ENCODE measurements at places on chromosomes 6 and 20.
A peak's percentile ranks its signal among the peaks of the same experiment; 100 is the strongest.

- DNase-seq, result no peak
These were observed 135.6 kb upstream of the PTPRK start for GRCh38 chr6:128655978-128656498.

- DNase-seq, result no peak
These were observed 677.4 kb upstream of the CHD6 start for GRCh38 chr20:42295592-42295991.

GRCh38 chr6:22025468-22026163 is 271.2 kb downstream of the PRL start:
- DNase-seq, result peak; percentile 85

GRCh38 chr6:167214206-167214605 is 56.4 kb upstream of the GPR31 start:
- DNase-seq, result no peak

DNA sequence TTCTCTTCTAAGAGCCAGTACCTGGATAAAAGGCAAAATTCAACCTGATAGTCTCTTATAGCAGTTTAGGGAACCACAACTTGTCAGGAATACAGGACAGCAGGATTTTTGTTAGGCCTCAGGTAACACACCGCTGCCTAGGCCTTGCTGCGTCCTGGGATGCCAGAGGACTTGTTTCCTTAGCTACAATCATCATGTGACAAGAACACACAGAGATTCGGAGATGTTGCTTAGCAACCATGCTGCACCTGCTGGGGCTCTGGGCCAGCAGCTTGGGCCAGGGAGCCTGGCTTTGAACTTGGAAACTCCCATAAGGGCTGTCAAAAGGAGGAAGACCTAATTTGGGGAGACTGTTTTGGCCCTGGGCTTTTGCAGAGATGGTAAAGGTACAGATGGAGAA is 36.1 kb upstream of the CHD6 start:
- DNase-seq, result no peak

GRCh38 chr6:28218312-28219248 is 6.5 kb upstream of the ZSCAN9 start:
- peak; percentile 90 for DNase-seq

GRCh38 chr6:85390105-85390728 is 59.7 kb upstream of the NT5E start:
- DNase-seq, result no peak

DNA sequence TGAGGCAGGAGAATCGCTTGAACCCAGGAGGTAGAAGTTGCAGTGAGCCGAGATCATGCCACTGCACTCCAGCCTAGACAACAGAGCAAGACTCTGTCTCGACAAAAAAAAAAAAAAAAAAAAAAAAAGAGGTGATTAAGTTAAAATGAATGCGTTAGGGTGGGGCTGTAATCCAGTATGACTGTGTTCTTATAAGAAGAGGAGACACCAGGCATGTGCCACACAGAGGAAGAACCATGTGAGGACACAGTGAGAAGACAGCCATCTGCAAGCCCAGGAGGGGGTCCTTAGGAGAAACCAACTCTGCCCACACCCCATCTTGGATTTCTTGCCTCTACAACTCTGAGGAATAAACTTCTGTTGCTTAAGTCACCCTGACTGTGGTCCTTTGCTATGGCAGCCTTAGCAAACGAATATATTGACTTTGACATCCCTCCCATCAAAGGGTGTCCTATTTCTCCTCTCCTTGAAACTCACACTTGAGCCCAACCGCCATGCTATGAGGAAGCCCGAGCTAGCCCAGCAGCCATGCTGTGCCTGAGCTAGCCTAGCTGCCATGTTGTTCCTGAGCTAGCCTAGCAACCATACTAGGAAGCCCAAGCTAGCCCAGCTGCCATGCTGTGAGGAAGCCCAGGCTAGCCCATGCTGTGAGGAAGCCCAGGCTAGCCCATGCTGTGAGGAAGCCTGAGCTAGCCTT is 15.8 kb upstream of the PPP1R16B start:
- no peak for DNase-seq

DNA sequence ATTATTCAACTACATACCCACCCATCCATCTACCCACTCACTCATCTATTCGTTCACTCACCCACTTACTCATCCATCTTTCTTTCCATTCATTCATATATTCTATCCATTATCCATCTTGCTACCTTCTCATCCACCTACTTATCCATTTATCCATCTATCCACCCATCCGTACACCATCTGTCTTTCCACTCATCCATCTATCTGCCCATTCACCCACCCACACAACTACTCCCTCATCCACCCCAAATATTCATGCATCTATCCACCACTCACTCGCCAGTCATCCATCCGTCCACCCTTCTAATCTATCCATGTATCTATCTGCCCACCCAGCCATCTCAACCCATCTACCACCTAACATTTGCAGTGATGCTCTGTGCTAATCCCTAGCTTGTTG is 13.6 kb upstream of the KCNB1 start:
- DNase-seq, result no peak

DNA sequence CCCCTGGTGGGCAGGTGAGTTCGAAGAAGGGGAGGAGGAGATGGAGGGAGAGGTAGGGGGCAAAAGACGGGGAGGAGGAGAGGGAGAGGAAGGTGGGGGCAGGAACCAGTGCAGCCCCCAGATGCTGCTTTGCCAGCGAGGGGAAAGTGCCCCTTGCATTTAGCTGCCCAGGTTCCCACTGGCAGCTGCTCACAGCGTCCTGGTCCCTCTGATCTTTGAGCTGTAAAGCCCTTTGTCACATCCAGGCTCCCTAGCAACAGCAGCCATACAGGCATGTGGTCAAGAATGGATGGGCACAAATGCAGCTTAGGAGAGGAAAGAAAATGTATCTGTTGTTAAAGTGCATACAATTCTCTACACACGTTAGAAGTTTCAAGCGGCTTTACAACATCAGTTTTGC is 160.9 kb downstream of the CD83 start:
- no peak for DNase-seq

GRCh38 chr6:114580882-114581281 is 238.1 kb upstream of the HS3ST5 start:
- DNase-seq, result no peak

DNA sequence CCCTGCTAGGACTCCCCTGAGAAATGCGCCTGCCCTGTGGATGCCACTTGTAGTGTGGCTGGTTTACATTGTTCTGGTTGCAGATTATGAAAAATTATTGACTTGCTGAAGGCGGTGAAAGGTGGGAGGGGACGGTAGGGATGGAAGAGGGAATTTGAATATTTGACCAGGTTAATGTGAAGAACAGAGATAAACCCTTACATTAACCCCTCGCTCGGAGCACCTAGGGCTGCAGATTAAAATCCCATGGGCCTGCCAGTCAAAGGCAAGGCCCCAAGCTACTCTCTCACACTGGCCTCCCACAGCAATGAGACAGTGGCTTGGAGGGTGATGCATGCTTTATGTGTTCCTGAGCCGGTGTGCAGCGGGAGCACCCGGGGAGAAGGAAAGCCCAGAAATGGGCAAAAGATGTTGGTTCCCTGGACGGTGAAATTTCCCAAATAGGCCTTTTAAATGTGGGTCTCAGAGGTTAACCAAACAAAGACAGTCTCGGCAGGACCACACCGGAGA is 2.5 kb downstream of the FOXF2 start:
- DNase-seq, result no peak

GRCh38 chr6:131378874-131379273 is 194.2 kb upstream of the ARG1 start:
- DNase-seq, result no peak

GRCh38 chr6:65623566-65623965 is 83.5 kb downstream of the EYS start:
- DNase-seq, result no peak

GRCh38 chr20:1975291-1975690 is 18.6 kb downstream of the PDYN start:
- DNase-seq, result no peak

GRCh38 chr6:155314773-155315515 is 660 bp upstream of the TFB1M start:
- DNase-seq, result peak; percentile 95

DNA sequence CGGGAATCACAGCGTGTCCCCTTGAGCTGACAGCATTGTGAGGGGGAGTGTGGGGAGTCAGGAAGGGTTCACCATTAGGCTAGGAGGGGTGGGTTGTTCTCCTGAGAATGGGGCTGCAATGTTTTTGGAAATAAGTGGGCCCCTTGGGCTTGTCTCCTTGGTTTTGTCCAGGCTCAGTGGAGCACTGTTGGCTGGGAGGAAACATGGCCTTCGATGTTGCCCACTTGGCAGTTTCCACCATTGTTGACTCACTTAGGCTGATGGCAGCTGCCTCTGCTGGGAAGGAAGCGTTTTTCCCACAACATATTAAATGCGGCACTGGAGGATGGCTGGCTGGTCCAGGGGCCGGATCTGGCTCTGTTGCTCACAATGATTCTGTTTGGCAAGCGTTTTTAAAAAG is 512.1 kb downstream of the QKI start:
- no peak for DNase-seq

GRCh38 chr6:78322068-78322845 is 545.1 kb upstream of the IRAK1BP1 start:
- no peak for DNase-seq

GRCh38 chr6:37731888-37732287 is 34.2 kb upstream of the MDGA1 start:
- DNase-seq, result peak; percentile 80

- DNase-seq, result no peak
These were observed 61.1 kb upstream of the TBX18 start for GRCh38 chr6:84825461-84825860.

DNA sequence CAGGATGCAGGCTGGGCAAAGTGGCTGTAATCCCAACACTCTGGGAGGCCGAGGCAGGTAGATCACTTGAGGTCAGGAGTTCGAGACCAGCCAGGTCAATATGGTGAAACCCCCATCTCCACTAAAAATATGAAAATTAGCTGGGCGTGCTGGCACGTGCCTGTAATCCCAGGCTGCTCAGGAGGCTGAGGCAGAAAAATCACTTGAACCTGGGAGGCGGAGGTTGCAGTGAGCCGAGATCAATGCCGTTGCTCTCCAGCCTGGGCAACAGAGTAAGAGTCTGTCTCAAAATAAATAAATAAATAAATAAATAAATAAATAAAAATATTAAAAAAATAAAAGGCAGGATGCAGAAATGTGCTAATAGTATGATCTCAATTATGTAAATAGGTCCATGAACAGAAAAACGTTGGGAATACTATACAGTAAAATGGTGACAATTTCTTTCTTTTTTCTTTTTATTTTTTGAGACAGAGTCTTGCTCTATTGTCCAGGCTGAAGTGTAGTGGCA is 8.4 kb upstream of the CBFA2T2 start:
- DNase-seq, result no peak

DNA sequence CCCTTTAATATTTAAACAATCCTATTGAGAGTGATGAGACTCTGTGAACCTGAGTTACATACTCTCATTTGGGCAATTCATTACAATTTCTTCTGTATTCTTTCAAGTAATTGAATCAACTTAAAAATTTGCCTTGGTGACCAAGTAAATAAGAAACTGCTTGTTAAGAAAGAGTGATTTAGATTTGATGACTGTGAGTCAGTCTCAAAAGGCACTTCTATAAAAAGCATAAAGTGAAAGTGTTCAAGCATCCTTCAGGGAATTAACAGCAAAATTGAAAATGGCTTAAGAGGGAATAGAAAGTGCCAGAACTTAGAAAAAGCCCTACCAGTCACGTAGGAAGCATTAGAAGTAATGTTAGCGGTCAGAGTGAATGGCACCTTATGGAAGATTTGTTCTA is 654.7 kb downstream of the EPM2A start:
- DNase-seq, result no peak

DNA sequence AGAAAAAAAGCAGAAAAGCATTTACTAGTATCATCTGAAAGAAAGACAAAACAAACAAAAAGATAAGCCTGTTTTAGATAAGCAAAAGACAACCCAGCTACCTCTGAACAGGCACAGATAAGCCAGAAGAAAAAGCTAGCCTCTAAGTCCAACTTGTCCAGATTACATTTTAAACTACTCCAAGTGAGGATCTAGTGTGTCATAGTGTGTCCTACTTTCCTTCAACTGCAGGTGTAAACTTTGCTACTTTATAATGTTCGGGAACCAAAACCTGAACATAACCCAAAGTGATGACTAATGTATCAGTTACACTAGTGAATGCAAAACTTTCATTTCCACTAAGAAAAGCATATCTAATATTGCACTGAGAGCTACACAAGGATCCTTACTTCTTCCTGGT is 19.5 kb downstream of the ADNP start:
- no peak for DNase-seq

- DNase-seq, result no peak
These were observed 38.7 kb downstream of the TTI1 start for GRCh38 chr20:37994512-37994911.

- DNase-seq, result no peak
These were observed 413.1 kb downstream of the PLCB1 start for GRCh38 chr20:8545212-8545611.

DNA sequence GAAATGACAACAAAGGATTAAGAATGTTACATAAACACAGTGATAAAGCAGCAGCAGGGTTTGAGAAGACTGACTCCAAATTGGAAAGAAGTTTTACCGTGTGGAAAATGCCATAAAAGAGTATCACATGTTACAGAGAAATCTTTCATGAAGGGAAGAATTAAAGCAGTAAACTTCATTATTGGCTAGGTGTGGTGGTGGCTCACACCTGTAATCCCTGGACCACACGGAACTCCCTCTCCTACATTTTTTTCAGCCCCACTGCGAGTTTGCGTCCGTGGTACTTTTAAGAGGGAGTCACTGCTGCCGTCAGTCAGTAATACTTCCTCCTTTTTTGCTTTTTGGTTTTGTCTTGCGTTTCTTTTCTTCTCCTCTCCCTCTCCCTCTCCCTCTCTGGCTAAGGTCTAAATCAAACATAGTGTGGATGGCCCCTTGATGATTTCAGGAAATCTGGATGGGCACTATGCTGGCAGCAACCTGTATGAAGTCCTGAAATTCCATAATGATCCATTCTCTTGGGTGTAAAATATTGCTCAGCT is 112.3 kb downstream of the MAN1A1 start:
- DNase-seq, result no peak

GRCh38 chr6:101231606-101232235 is 161.8 kb upstream of the GRIK2 start:
- DNase-seq, result no peak

DNA sequence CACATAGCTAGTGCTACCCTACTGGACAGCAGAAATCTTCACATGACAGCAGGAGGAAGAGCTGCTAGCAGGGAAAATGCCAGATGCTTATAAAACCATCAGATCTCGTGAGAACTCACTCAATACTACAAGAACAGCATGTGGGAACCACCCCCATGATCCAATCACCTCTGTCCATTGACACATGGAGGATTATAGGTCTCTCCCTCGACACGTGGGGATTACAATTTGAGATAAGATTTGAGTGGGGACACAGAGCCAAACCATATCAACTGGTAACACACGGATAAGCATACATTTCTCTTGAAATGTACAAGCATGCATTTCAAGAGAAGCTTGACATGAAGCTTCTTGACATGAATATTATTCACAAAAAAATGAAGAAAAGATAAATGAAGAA is 64.1 kb downstream of the MMS22L start:
- peak; percentile 9 for DNase-seq
